ENCODE measurements at places on chromosomes 5 and 9. TPM values are rescaled to one million over a fixed set of nuclear protein-coding genes. Genes with fewer than 3 reads are reported as not detected.

DNA sequence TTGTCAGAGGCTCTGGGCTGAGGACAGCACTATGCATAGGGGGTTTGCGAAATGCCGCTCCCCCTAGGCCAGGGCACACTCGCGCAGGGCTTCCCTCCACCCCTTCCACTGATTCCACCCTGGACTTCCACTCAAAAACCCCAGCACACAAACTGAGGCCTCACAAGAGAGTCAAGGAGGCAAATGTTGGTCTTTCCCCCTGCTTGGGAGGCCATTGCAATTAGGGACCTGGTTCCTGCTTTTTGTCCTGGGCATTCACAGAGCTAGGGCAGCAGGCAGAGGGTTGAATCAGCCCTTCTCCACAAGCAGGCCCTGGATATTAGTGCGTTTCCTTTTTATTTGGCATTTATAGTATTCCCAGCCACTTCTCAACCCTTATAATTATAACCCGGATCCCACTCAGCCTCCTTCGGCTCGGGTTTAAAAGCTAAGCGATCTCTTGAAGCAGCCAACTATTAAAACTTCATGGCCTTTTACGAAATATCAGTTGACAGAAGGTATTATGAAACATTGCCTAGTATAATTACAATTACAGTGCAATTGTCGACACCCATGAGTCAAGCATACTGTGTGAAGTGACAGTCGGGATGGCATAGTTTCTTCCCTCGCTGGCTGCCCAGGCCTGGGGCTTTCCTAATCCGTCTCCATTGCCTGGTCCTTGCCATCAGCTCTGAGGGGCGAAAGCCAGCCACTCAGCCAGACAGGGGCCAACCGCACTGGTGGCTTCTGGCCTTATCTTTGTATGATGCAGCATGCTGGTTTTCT lies 285.5 kb upstream of the MAP3K1 start:
- DNase-seq = no peak

- peak; percentile 39 for DNase-seq
Observed at GRCh38 chr5:1593903-1594356, 70.2 kb upstream of the LPCAT1 start.

DNA sequence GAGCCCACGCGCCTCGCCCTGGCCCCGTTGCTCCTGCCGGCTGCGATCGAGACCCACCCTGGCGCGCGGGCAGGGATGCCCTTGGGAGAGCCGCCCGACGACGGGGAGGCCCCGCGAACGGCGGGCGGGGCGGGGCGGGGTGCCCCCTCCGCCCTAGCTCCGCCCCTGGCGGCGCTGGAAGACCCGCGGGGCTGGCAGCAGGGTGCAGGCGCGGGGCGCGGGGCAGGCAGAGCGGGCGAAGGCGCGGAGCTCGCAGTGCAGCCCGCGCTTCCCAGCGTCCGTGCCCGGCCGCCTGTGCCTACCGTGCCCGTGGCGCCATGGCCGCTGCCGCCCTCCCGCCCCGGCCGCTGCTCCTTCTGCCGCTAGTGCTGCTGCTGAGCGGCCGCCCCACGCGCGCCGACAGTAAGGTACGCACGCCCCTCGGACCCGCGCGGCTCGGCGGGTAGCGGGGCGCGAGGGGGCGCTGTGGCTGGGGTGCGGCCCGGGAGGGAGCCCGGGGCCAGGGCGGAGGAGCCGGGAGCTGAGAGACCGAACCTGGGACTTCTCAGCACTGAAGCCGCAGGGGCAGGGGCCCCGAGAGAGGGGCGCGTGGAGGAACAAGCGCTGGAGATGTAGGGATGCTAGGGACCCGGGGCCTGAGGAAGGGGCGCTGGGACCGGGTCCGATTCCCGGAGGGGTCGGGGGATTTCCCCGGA lies at the start of gene OLFML2A:
Gene OLFML2A, plus strand, starts transcription at position 180 of the 695 bp plus-strand sequence. Its CDS starts 138 bp downstream, at position 318.
- DNase-seq = peak; percentile 79

DNA sequence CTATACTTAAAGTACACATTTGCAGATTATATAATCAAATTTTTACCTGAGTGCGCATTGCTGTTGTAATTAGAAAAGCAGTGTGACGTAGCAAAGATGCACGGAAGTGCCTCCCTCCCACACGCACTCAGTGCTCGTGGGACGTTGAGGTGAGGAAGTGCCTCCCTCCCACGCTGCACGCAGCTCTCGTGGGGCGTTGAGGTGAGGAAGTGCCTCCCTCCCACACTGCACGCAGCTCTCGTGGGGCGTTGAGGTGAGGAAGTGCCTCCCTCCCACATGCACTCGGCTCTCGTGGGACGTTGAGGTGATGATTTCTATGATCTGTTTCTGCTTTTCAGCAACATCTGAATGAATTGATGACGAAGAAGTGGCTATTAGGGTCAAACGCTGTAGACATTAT lies 21.0 kb downstream of the EXOC3 start:
- no peak for DNase-seq

DNA sequence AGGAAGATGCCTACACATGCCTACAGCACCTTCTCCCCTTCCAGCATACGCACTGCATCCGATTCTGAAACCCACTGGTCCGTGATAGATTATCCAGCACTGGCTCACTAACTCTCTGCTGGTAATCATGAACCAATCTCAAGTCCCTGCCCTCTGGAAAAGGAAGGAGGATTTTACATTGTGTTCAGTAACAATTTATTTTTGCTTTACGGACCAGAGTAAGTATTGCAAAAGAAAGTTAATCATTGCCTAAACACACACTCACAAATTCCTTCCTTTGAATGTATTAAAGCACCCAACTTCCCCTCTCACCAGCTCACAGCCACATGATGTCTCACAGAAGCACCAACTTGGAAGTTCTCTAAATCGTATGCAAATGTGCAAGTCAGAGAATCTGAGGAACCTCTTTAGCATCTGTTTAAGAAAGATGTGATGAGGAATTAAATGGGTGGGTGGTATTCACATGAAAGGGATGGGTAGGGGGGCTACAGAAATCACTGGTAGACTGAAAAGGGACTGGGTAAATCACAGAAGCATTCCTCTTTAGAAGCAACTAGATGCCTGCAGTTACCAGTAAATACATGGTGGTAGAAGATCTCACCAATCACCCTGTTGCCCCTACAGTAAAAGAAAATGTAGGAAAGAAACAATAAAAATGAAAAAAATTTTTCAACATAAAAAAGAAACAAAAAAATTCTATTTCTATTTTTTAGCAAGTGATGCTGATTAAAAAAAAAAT lies 8.4 kb downstream of the GNAQ start:
- peak; percentile 87 for DNase-seq

DNA sequence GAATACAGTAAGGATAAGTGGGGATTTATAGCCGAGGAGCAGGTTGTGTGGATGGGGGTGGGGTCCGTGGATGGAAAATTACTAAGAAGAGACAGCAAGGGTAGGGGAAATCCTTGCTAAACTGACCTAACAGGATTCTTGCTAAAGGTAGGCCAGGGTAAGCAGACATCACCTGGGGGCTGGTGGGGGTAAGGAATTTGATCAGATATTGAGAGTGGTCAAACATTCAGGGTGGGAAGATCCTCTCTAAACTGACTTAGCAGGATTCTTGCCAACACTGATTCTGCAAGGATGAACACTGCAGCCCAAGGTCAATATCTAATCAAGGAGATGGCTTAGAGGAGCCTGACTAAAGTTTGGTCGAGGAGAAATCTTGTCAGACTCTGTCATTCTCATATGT lies 2.7 kb upstream of the PLGRKT start:
- no peak for DNase-seq

GRCh38 chr5:107483231-107484024 lies 187.3 kb downstream of the EFNA5 start:
- DNase-seq = peak; percentile 90

DNA sequence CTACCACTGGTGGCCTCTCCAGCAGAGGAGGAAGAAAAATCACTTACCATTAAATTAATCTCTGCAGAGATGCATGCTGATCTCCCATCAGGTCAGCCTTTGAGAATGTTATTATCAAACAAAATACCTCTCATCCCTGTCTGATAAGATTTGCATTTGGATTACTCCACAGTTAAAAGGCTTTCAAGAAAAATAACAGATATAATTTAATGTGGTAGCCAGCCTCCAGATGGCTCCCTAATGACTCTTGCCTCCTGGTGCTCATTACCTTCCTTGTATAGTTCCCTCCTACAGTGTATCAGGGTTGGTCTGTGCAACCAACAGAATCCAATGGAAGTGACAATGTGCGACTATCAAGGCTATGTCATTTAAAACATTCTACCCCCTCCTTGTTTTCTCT lies 63.6 kb upstream of the TNPO1 start:
- DNase-seq = no peak

- DNase-seq = no peak
Observed at GRCh38 chr5:41199660-41200059, 13.7 kb downstream of the C6 start.

Gene CLK4
- 37.8 TPM for total RNA-seq

Gene SPINK13
- total RNA-seq = 1.6 TPM

Gene GLRA1
- not detected for total RNA-seq
